Globus pallidus (tissue), 1 donor: ENCODE measurements at places on chromosomes 1 and 21.
A peak's percentile ranks its signal among the peaks of the same experiment; 100 is the strongest.

- DNase-seq: peak; percentile 75
These were observed 11.1 kb downstream of the MTX1 start for GRCh38 chr1:155219592-155220031.

- DNase-seq: no peak
These were observed 13.6 kb downstream of the RIPK4 start for GRCh38 chr21:41753006-41753898.

GRCh38 chr1:146036241-146036964, 14.9 kb upstream of the HJV start:
- no peak for DNase-seq

- no peak for DNase-seq
These were observed 45.3 kb downstream of the SLC66A1 start for GRCh38 chr1:19357299-19357986.

GRCh38 chr21:42469272-42469671, 26.8 kb downstream of the RSPH1 start:
- DNase-seq: no peak

GRCh38 chr1:38063616-38064015, 17.0 kb upstream of the POU3F1 start:
- no peak for DNase-seq

DNA sequence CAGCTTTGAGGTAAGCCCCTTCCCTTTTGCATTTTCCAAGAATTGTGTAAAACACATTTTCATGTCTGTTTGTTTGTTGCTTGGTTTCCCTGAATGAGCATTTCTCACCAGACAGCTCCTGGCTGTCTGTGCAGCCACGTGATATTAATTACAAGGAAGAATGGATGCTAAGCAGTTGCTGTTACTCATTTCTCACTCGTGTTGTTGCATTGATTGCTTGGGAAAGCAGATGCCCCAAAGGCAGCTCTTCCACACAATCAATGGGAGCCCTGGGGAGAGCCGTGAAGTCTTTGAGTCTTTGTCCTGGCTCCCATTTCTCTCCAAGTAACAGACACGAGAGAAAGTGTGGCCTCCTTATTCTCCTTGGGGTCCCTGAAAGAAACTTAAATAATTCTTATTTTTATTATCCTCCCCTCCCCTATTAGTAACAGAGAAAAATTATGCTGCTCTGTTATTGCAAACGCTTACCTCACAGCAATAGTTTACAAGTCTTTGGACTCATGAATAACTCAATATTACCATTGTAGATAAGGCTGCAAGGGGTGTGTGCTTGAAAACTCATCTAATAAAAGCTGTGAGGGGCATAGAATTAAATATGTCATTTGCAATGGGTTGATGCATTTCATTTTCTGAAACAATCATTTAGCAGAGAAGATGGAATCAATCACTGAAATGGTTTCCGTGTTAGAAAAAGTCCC, 127.7 kb upstream of the CAMK1G start:
- no peak for DNase-seq

DNA sequence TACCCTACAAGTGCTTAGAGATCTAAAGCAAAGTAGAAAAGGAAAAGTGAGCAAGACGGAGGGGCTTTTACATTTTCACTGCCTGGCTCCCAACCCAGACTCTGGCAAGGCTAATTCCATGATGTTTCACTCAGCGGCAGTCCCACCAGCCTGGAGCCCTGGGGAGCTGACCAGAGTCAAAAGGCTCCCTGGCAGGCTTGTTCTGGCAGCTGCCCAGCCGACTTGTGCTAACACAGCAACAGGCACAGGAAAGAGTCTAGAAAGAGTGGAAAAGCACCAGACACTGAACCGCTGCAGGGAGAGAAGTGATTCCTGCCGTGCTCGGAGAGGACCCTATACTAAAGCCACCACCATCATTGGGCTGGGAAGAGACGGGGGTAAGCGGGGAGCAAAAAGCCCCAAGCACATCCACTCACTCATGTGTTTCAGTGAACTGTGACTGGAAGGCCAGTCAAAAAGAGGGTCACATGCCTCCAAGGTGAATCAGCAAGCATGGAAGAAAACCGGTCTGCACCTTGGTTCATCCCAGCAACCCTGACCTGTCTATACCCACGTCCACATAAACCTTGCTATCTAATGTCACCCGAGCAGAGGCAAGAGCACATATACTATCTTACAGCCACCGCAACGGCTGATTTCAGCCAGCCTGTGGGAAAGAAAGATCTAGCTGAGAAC, 8.0 kb downstream of the SMIM12 start:
- DNase-seq: no peak

- DNase-seq: no peak
These were observed 30.9 kb upstream of the CADM3 start for GRCh38 chr1:159140474-159140873.
